ENCODE measurements at places on chromosomes 6 and 20.

DNA sequence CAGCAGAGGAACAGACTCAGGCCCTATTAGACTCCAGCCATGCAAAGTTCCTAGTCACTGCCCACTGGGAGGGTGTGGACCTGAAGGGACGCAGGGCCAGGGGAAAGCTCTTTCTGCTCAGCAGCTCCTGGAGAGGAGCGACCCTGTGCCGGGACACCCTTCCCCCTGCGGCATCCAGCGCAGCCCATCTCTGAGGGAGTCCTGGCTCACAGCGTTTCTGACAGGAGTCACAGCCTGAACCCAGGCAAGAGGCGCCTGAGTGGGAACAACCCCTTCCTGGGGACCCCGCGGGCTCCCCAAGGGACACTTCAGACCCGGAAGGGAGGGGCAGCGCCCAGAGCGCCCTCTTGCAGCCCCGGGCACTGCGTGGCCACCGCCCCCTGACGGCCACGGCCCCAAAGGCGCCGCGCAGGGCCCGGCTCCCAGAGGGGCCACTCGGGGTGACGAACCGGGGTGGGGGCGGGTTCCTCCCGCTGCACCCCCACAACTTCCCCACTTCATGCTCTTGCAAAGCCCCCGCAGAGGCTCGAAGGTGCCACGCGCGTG lies 862 bp downstream of the UCKL1 start:
- no peak for DNase-seq

- no peak for DNase-seq
Measured at GRCh38 chr6:130674604-130675003, 152.6 kb upstream of the SMLR1 start.

- no peak for DNase-seq
Measured at GRCh38 chr6:87716928-87717614, 15.0 kb upstream of the AKIRIN2 start.

- DNase-seq = no peak
Measured at GRCh38 chr20:61454053-61454452, 202.0 kb downstream of the CDH4 start.

- DNase-seq = no peak
Measured at GRCh38 chr6:147283460-147283859, 79.2 kb downstream of the STXBP5 start.

GRCh38 chr6:117317261-117317660 lies 51.9 kb downstream of the VGLL2 start:
- DNase-seq = no peak

GRCh38 chr20:4412216-4412615 lies 309.5 kb upstream of the PRND start:
- DNase-seq = no peak

DNA sequence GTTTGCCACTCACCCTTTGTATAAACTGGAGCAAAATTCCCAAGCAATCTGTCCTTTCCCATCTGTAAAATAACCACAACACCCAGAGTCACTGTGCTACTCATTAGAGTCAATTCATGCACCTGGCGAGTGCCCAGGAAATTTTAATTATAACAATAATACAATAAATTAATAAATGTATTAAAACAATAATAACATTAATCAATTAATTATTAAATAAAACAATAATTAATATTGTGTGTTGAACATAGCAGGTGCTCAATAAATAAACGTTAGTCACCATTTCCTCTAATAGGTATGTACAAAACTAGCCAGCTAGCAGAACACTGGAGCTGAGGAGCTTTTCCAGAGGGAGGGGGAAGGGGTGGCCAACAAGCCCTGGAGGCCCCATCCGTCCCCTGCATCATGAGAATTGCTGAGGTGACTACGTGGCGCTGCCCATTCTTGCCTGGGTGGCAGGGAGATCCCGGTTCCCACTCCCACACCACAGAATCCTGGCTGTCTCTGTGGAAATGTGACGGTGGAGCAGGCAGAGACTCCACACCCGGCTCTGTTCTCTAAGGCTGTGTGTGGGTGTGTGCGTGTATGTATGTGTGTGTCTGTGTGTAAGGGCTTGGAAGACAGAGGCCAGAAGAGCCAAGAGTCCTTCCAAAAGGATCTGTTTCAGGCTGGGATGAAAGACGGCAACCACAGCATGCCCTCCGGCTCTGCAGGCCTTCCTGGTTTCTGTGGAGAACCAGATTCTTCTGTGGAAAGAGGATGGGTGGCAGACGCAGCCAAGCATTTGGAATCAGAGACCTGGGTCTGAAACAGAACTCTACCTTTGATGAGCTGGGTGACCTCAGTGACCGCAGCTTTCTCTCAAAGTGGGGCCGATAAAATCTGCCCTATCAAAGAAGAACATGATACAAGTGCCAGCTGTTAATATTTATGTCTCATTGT lies 18.8 kb upstream of the EZR start:
- DNase-seq = no peak

GRCh38 chr6:18360188-18360587 lies 27.0 kb upstream of the RNF144B start:
- no peak for DNase-seq

- no peak for DNase-seq
Measured at GRCh38 chr6:151228788-151229400, 10.9 kb upstream of the AKAP12 start.

GRCh38 chr6:55839080-55839479 lies 36.3 kb downstream of the BMP5 start:
- no peak for DNase-seq

DNA sequence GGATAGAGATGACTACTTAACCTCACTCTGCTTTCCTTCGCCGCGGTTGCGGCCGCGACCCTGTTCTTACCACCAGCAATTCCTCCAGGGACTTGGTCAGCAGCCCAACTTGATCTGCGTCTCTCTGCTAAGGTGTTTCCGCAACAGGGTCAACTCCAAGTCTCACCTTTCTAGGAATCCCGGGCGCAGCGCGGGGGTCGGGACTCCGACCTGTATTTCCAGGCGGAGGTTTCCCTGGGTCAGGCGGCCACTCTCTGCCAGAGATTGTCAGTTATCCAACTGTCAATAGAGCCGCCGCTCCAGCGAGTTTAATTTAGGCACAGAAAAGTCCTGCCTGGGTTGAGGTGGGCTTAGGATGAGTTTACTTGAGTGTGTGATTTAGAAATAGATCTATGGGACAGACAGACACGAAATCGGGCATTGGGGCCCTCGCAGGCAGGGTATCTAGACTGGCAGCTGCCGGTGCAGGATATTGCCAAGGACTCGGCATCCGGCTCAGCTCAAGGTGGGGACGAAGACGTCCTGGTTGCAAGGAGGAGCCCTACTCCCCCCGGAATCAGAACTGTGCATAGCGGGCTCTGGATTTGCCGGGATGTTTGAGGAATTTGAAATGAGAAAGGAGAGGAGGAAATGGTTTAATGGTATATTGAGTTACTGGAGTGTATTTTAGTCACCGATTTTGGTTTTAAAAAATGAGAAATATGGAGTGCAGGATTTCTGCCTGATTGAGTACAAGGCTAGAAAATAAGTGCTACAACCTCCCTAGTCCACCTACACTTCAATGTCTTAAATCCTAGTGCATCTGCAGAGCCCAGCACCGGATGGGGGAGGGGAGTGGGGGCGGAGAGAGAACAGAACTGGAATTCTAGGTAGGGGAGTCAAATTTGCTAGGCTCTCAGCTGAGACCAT lies 23.7 kb downstream of the POM121L2 start:
- no peak for DNase-seq

DNA sequence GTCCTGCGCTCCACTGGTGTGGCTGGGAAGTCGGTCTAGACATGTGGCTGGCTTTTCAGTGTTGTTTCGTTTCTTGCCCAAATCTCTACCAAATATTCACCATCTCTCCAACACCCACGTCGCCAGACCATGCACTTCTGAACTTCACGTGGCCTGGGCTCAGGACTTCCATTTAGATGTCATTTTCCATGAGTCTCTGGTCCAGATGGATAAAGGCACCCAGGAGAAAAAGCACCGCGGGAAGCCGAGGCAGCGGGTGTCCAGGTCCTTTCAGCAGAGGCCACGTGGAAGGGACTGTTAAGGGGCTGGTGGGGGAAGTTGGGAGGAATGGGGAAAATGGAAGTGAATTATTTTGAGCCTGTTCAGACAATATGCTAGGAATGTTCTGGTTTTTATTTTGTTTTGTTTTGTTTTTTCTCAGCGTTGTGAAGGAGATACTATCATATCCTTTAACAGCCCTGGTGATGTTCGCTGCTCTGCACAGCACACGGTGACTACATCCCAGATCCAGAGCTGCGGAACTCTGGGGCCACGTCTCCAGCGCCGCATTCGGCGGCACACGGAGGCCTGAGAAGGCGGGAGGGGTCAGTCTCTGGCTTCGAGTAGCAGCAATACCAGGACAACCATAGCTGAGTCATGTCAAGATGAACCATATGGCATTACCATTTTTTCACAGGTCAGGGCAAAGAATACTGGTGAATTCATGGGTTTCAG lies 230.3 kb downstream of the THBS2 start:
- no peak for DNase-seq

GRCh38 chr6:138757136-138757535 lies 16.4 kb upstream of the CCDC28A start:
- DNase-seq = no peak

- no peak for DNase-seq
Measured at GRCh38 chr6:85602100-85602499, 8.4 kb upstream of the SNX14 start.

DNA sequence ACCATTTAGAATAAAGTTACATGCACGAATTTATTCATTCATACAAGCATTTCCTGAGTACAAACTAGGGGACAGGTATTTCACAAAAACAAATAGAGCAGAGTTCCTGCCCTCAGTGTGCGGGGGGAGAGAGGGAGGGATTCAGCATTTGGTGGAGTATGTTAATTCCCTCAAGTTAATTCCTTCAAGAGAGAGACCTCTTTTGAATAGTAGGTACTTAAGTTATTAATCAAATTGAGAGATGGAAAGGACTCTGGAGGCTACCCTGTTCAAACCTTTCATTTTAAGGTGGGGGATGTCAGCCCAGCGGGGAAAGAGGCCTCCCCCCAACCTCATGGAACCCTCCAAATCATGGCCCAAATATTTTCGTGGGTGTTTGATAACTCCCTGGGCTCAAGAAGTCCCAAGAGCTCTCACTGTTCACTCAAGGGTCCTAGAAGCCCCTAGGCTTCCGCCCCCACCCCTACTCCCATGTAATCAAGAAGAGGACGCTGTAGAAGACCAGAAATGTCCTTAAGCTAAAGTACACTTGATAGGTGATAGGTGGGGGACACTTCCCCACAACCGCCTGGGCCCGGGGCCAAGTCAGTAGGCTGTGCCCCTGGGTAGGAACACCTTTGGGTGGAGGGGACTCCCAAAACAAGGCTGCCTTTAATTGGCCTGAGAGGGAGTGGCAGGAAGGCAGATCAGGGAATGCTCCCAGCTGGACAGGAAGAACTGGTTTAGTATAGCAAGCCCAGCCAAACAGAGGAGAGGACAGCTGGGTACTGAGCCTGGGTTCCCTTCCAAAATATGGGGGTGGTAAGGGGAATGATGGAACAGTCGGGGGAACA lies 2.9 kb downstream of the SDC4 start:
- no peak for DNase-seq
